Activated CD4-positive, CD25-positive, alpha-beta regulatory T cell treated with anti-CD3 and anti-CD28 coated beads, Interleukin-2, amount 50 U/mL, for 16 hours (primary cell): ENCODE measurements at places on chromosomes 6 and 20.
A peak's percentile ranks its signal among the peaks of the same experiment; 100 is the strongest.

GRCh38 chr6:149840345-149841075 lies 23.6 kb downstream of the LRP11 start:
- DNase-seq: no peak

DNA sequence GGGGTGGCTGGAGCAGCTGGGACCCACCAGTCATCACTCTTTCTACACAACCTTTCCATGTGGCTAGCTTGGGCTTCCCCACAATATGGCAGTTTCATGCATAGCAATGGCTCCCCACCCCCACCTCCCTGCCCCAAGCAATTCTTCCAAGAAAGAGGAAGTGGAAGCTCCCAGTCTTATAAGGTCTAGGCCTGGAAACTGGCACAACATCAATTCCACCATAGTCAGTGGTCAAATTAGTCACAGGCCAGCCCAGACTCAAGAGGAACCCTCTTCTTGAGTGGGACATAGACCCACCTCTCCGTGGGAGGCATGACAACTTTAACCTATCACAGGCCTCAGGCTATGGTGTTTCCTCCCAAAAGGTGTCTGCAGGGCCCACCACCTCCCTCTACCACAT lies 17.7 kb downstream of the TGM6 start:
- no peak for DNase-seq

DNA sequence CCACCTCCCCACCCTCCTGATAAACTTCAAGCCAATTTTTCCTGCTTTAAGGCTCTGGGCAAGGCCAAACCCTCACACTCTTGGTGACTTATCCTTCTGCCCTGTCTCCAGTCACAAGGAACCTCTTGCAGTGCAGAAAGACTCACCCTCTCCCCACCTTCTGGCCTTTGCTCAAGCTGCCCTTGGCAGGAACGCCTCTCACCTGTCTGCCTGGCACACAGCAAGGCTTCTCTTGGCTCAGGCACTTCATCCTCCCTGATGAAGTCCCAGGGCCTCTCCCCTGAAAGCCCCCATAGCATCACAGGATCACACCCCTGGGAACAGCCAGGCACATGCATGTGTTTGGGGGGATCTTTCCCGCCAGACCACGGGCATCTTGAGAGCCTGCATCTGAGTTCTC lies 68.8 kb upstream of the NNAT start:
- no peak for DNase-seq

- DNase-seq: no peak
These were observed 97.0 kb downstream of the SLC23A2 start for GRCh38 chr20:4904127-4904860.

DNA sequence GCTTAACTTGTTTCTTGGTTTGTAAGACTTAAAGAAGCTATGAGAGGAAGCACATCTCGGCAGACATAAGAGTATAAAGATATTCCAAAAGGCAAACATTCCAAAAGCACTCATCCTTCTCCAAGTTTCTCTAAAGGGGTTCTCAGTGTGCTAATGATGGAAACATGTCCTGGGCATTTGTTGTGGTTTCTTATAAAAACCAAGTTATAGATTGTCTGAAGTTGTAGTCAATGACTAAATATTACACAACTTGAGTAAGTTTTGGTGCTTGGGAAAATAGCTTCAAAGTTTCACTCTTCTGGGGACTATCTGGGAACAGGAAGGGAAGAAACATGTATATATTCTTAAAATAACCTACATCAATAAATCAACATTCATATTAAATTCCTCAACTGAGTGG lies 128.3 kb upstream of the TBX18 start:
- DNase-seq: no peak

GRCh38 chr6:41602864-41603608 lies 35.2 kb upstream of the MDFI start:
- peak; percentile 64 for DNase-seq

DNA sequence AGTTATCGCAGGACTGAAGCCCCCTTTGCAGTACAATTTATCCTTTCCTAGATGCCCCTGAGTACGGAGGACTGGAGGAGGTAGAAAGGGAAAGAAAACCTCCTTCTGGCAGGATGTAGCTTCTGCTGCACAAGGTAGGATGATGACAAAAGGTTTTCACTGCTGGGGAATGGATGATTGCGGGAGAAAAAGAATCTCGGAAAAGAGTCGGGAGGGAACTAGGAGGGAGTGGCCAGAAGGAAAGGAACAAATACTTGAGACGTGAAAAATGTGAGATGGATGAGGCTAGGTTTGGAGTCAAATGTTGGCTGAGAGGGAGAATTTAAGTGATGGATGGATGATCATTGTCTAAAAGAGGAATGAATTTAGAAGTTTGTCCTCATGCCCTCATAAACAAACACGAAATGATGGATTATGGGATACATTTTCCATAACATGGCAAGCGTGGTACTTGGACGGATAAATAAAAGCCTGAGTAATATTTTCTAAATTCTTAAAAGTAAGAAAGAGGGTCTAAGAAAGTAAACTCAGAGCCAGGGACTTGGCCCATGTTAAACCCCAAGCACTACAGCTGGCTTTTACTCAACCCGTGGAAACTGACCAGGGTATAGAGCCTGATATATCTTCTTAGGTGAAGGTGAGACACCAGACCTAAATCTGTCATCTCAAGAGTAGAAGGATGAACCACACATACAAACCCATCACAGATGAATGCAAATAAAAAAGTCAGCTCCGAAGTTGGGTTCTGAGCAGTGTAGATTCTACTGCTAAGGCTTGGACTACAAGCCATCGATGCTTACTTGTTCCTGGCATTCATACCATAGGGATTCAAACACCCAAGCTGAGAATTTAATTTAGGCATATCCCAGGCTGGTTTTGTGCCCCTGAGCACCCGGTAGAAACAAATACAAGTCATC lies 72.4 kb downstream of the HFE start:
- DNase-seq: no peak

DNA sequence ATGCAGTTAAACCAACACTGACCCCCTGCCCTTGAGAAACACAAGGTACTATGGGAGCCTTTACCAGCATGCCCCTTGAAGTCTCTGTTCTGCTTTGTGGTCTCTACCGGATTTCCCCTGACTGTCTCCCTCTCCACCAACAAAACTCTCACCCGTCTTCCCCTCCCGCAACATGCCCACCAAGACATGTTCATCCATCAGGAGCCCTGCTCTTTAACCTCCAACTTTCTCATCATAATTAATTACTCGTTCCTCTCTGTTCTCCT lies 1.1 kb downstream of the ZNF165 start:
- no peak for DNase-seq
